GM19239 (cell line): ENCODE measurements at places on chromosomes 3 and 15.

GRCh38 chr3:114762144-114762543, 384.9 kb downstream of the ZBTB20 start:
- no peak for DNase-seq

DNA sequence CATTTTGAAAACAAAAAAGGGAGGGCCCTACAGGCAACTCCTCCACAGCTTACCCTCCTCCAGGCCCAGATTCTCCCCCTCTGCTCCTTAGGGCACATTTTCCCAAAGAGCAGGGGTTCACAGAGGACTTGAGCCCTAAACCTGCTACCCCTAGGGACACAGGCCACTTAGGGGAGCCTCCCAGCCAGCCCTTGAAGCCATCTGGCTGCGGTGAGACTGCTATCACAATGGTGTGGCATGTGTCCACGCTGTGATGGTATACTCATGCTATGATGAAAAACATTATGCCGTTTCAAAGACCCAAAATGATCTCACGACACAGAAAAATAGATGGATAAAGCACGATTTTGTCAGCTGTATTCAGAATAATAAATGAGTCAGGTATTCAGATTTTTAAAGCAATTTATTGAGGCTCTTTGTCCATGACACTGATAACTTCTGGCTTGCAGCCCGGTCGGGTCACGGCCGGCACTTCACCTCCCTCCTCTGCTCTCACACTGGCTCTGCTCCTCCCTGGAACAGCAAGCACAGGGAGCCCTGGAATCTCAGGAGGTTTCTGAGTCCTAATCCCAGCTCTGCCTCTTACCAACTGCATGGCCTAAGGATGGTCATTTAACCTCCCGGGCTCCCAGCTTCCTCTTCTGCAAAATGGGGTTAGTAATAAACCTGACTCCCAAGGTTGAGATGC, 115.3 kb downstream of the MEGF11 start:
- no peak for DNase-seq

GRCh38 chr3:10936686-10937085, 55.9 kb upstream of the SLC6A1 start:
- DNase-seq, result no peak

DNA sequence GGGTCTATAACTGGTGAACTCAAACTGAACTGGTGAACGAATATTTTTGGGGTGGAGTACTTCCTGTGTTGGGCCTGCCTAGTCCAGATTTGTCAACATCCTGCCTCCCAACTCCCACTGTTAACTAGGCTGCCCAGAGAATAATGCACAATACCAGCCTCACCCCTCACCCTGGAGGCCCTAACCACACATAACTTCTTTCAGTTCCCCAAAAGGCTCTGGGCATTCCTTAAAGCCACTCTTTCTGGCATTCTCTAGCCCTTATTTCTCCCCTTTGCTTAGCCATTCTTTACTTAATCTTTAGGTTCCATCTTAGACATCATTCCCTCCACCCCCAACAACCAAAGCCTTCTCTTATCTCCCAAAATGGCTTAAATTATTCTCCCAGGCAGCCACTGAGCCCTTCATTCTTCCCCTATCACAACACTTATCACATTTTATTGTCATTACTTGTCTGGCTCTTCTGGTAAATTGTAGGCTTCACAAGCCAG, 9.1 kb upstream of the SEC11A start:
- peak; percentile 23 for DNase-seq

DNA sequence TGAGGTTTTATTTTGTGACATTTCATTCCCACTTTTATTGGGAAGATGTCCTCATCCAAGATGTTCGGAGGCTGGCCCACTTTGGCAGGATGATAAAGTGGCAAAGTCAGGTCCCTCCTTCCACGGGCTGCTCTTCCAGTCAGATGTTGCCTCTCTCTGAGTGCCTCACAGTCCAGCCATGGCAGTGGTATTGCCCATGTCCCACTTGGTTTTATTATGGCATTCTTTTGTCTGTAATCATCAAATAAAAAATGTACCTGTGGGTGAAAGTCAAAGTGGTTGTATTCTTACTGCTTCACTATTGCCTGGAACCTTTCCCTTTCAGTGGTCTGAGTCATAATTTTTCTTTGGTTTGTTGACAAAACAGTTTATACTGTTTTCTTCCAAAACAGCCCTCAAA, 20.2 kb downstream of the ARNT2 start:
- DNase-seq, result no peak

DNA sequence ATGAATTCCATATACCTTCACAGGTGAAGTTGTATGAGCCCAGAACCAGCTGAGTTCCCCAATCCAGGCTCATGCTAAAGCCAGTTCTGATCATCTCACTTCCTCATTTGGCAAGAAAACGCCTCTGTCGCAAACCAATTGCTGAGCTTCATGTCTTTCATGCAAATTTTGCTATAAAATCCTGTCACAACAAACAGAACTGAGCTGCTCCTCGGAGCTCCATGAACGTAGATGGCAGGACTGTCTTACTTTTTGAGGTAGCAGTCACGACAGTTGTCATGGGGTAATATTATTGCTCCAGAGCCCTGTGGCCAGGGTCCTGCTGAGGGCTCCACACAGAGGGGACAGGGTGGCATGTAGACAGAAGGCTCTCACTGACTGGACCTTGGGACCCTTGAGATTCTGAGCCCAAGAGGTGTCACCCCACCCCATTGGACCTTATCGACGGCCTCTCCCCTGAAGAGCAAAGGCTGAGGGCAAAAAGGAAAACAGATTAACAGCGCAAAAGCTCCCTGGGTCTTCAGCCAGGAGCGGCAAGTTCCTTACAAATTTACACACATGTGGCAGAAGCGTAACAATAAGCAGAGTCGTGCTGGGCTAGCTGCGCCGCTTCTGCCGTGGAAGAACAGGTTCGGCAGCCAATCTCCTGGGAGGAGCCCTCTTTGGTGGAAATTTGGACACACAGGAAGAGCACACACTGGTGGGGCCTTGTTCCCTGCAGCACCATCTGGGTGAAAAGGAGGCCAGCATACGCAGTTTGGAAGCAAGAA, 249.2 kb downstream of the OPA1 start:
- peak; percentile 40 for DNase-seq

- DNase-seq, result no peak
Measured at GRCh38 chr3:143956838-143957237, 14.8 kb upstream of the DIPK2A start.

DNA sequence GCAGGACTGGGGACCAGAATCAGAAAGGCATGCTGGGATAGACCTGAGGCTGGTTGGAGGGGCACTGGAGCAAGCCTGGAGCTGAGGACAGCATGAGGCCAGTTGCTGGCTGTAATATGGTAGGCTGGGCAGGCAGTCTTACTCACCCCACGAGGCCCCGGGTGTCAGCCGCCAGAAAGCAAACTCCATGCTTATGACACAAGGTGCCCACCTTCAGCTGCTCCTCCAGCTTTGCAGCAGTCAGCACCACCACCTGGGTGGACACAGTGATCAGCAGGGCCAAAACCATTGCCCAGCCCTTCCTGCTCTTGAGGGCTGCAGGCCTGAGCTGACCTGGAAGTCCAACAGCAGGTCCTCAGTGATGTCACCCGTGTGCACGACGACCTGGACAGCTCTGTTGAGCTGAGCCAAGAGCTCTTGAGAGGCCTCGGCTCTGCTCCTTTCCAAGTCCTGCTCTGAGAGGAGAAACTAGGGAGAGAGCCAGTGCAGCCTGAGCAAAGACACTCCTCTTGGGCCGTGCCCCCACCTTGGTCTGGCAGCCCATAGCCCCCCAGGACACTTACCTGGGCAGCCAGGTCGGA, 747 bp downstream of the UBA7 start:
- DNase-seq, result no peak

DNA sequence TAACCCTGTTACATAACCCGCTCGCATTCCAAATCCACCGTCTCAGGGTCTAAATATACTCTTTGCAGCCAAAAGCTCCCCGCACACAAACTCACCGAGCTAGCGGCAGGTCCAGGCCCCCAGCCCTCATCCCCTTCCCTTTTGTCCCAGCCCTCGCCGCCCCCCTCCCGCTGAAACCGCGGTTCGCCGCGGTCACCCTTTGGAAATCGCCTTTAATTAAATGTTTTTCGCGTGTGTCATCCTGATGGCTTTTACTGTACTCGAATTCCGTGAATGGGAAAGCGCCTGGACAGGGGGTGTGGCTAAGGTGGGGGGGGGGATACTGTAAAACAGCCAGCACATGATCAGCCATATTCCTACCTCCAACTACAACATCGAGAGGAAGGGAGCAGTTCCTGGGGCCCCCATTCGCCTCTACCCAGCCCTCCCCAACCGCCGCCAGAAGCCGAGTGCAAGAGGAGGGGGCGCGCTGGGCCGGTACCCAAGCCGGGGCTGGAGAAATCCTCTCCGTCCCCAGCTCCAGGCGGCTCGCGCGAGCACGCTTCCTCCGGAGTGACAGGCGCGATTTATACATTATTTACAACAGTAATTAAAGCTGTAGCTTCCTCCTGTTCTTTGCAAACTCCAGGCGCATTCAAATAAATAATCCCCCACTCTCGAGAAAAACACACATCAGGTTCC, 1.7 kb downstream of the RORA start:
- no peak for DNase-seq

- no peak for DNase-seq
Measured at GRCh38 chr15:59678620-59679019, 10.5 kb downstream of the BNIP2 start.

- no peak for DNase-seq
Measured at GRCh38 chr15:28873006-28873405, 12.8 kb upstream of the APBA2 start.

GRCh38 chr3:24529210-24529609, 34.6 kb upstream of the THRB start:
- DNase-seq, result no peak

GRCh38 chr15:89936051-89936785, 23.5 kb upstream of the ARPIN start:
- no peak for DNase-seq

- DNase-seq, result no peak
Measured at GRCh38 chr3:191210032-191210431, 11.0 kb downstream of the OSTN start.

GRCh38 chr15:85485956-85486567, 105.7 kb downstream of the AKAP13 start:
- peak; percentile 48 for DNase-seq

- no peak for DNase-seq
Measured at GRCh38 chr3:123876858-123877257, 7.3 kb downstream of the MYLK start.

DNA sequence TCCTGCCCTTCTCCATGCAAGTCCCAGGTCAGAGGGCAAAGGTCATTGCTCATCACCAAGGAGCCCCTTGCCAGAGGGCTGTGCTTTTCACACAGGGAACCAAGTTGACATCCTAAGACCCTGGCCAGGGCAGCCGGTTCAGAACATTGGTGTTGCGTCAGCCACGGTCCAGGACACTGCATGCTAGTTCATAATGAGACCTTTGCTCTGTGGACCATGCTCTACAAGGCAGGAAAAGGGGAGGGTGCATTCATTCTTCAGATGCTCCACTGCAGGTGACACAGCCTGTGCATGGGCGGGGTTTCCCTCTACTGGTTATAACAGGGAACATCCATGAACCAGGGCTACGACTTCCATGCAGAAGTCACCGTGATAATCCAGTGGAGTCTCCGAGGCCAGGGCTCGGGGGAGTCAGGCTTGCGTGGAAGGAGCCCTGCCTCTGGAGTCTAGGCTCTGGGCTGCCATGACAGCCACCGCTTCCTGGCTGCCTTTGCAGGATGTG, 81.6 kb downstream of the OCA2 start:
- no peak for DNase-seq

- no peak for DNase-seq
Measured at GRCh38 chr15:71784719-71785118, 25.6 kb upstream of the NR2E3 start.

- DNase-seq, result peak; percentile 9
Measured at GRCh38 chr3:138271189-138271794, 58.4 kb downstream of the NME9 start.

DNA sequence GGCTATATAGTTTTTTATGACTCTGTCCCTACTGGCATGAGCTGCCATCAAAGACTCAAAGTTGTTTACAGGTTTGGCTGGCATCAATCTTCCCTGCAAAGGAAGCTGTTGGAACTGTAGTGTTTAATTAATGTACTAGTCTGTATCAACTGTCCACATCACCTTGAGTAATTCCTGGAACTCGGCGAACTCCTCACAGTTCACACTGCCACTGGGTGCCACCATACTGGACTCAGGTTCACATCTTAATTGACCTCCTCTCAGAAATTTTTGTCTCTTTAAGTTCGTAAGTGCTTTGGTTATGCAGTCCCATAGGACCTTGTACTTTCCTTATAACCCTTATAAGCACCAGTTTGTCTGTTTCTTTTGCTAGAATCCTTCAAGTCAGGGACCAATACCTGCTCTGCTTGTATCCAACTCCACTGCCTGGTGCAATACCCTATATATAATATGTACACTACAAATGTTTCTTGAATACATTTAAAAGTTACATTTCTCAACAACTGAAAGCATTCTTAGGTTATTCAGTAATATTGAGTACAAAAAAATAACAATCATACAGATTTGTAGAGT, 3.2 kb downstream of the HIGD1A start:
- DNase-seq, result no peak

- no peak for DNase-seq
Measured at GRCh38 chr3:70308760-70309159, 3.7 kb downstream of the MDFIC2 start.

GRCh38 chr3:109355625-109356441, 18.5 kb upstream of the DPPA4 start:
- no peak for DNase-seq

DNA sequence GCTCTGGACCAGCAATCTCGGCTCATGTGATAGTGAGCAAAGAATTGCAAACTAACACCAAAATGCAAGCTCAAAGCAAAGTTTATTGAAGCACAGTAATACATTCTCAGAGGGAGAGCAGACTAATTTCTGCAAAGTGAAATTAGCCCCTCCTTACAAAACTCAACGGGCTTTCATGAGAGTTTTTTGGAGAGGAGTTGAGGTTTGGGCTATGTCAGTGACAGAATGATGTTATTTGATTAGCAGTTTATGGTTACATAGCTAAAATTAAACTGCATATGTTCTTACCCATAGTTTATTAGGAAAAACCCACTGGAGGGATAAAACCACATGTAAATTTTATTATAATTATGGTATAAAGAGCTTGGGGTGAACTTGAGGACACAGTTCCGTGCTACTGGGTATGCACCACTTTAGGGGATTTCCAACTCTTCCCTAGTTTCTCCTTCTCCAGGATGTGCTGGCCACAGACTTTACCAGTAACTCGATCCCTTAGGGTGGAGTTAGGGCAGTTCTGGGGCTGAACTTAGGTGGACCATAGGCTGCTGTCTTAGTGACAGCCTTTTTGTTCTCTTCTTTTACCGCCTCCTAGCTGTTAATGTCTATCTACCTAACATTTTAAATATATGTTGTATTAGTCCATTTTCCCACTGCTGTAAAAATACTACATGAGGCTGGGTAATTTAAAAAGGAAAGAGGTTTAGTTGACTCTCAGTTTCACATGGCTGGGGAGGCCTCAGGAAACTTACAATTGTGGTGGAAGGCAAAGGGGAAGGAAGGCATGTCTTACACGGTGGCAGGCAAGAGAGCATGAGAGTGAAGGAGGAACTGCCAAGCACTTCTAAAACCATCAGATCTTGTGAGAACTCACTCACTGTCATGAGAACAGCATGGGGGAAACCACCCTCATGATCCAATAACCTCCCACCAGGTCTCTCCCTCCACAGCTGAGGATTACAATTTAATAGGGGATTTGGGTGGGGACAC, 8.9 kb upstream of the AADACL2 start:
- no peak for DNase-seq

- DNase-seq, result no peak
Measured at GRCh38 chr3:127679534-127680145, 6.9 kb downstream of the ABTB1 start.
